Activated naive CD4-positive, alpha-beta T cell treated with anti-CD3 and anti-CD28 coated beads for 36 hours (primary cell): ENCODE measurements at places on chromosomes 3 and 15. TPM values are rescaled to one million over a fixed set of nuclear protein-coding genes. Genes with fewer than 3 reads are reported as not detected.
A peak's percentile ranks its signal among the peaks of the same experiment; 100 is the strongest.

Gene SPATA12
- total RNA-seq: not detected

DNA sequence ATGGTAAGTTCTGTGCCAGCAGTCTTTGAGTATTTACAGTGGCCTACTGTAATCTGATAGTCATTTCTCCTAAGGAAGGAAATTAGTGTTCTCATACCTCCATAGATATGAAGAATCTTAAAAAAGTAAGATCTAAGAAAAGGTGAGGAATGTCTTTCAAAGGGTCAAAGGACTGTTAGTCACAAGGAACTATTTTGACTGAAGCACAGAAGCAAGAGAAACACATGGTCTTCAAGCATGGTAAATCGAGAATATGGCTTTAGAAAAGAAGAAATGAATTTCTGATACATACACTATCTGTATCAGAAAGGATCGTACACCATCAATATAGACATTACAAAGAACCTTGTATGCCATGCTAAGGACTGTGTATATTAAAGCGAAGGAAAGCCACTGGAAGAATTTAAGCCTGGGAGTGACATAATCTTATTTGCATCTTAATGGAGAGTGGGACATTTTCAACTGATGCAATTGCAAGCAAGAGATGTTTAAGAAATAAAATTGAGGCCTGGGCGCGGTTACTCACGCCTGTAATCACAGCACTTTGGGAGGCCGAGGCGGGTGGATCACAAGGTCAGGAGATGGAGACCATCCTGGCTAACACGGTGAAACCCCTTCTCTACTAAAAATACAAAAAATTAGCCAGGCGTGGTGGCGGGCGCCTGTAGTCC lies 5.5 kb upstream of the ACAP2 start:
- H3K4me3 ChIP-seq: no peak overlapping the region
- no peak for DNase-seq
- no peak overlapping the region for H3K27ac ChIP-seq
- H3K36me3 ChIP-seq: no peaks in the 10 kb centered on the region
- H3K4me1 ChIP-seq: peaks cover 18% of the 10 kb centered on the region

- no peak within 1 kb of the TSS for H3K27ac ChIP-seq
- H3K36me3 ChIP-seq: peaks cover 18% of the 10 kb centered on the region
- H3K4me3 ChIP-seq: peak within 1 kb of the TSS; percentile 72
- peak; percentile 28 for DNase-seq
- peaks cover 7% of the 10 kb centered on the region for H3K27me3 ChIP-seq
Observed at GRCh38 chr3:48429960-48430707, at the start of gene PLXNB1. PLXNB1 (minus strand) TSS chr3:48430086; CDS start chr3:48424611, 5,475 bp downstream.

GRCh38 chr15:44096596-44096995 lies 98.5 kb downstream of the FRMD5 start:
- H3K4me3 ChIP-seq: no peak overlapping the region
- DNase-seq: no peak
- H3K4me1 ChIP-seq: no peaks in the 10 kb centered on the region
- no peaks in the 10 kb centered on the region for H3K27me3 ChIP-seq
